AML-193 (cell line): ENCODE measurements at places on chromosomes 7 and 10.

DNA sequence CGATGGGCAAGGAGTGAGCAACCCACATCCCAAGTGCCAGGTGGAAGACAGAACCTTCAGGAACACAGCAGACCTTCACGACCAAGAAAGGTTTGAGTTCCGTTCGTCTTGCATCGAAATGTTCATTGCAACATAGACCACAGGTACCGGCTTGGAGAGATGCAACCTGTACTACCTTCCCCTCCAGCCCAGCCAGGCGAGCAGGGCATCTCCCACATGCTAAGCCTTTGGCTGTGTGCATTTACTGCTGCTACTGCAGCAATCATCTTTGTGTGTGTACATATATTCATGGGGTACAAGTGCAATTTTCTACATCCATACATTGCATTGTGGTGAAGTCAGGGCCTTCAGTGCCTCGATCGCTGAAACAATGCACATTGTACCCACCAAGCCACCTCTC lies 58.8 kb downstream of the CTBP2 start:
- no peak for DNase-seq

GRCh38 chr10:89002226-89002978 lies 11.8 kb downstream of the FAS start:
- no peak for DNase-seq

- no peak for DNase-seq
Measured at GRCh38 chr7:55531536-55531935, 40.8 kb downstream of the VOPP1 start.

- DNase-seq = no peak
Measured at GRCh38 chr10:96136810-96137209, 6.7 kb downstream of the ZNF518A start.
